ENCODE measurements at places on chromosomes 3 and 15.

DNA sequence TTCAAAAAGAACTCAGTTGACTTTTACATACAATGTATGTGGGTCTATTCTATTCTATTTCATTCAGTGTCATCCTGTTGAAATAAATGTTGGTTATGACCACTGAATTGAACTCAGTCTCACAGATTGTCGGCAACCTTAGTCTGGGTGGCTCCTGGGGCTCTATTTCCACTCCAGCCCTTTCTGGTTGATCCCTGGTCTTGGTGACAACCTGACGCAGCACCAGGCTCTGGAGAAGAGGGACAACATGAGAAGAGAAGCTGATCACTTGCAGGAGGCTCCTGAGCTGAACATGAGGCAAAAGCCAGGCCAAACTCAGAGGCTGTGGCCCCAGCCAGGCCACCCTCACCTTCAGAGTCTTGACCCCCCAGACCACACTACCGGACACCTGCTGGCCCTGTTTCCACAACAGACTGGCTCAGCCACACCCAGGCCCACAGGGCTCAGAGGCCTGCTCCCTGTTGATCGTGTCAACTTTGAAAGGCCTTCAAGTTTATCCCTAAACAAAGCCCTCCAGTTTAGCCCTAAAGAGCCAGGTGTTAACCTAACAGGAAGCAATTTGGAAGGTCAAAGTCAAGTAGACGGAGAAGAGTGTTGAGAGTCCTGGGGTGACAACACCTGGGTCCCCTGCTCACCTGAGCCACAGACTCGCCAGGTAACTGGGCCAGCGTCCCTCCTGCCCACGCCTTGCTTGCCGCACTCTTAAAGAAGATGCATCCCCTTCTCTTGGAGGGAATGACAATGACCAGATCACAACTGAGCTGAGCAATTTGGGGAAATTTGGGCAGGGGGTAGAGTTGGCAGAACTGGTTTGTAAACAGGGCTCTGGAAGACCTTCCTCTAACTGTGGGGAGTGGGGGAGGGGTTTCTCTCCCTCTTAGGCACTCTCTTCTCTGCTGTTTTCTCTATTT, 15.4 kb upstream of the MUC20 start:
- no peaks in the 10 kb centered on the region for H3K27me3 ChIP-seq
- H3K27ac ChIP-seq: no peak overlapping the region
- H3K4me3 ChIP-seq: no peak overlapping the region
- H3K36me3 ChIP-seq: peaks cover 22% of the 10 kb centered on the region
- no peak for DNase-seq

GRCh38 chr3:46974421-46975171, 1.9 kb downstream of the CCDC12 start:
- H3K27me3 ChIP-seq: no peaks in the 10 kb centered on the region
- H3K36me3 ChIP-seq: no peaks in the 10 kb centered on the region
- H3K27ac ChIP-seq: peak overlapping the region; percentile 35
- no peak overlapping the region for H3K4me3 ChIP-seq
- peaks cover 64% of the 10 kb centered on the region for H3K4me1 ChIP-seq

DNA sequence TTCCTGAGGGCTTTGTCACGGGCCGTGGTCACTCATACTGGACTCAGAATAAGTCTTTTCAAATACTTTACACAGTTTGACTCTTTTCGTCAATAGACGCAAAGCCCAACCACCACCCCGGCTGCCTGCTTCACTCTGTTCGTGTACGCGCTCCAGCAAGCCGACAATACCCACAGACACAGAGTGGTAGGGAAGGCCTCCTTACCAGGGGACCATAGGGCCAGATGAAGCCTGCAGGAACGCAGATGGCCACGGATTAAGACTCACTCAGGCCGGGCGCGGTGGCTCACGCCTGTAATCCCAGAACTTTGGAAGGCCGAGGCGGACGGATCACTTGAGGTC, 29.7 kb downstream of the EFCAB12 start:
- DNase-seq: no peak
- H3K36me3 ChIP-seq: no peaks in the 10 kb centered on the region
- H3K27ac ChIP-seq: peak overlapping the region; percentile 84
- H3K4me3 ChIP-seq: peak overlapping the region; percentile 98
- H3K4me1 ChIP-seq: peaks cover 14% of the 10 kb centered on the region

GRCh38 chr15:68808091-68808490, 12.6 kb downstream of the ANP32A start:
- no peak overlapping the region for H3K27ac ChIP-seq
- peaks cover 45% of the 10 kb centered on the region for H3K4me1 ChIP-seq
- no peak overlapping the region for H3K4me3 ChIP-seq
- no peak for DNase-seq
- no peaks in the 10 kb centered on the region for H3K27me3 ChIP-seq

- H3K27me3 ChIP-seq: no peaks in the 10 kb centered on the region
- H3K4me1 ChIP-seq: no peaks in the 10 kb centered on the region
- no peak overlapping the region for H3K4me3 ChIP-seq
- H3K36me3 ChIP-seq: peaks cover 5% of the 10 kb centered on the region
- no peak overlapping the region for H3K27ac ChIP-seq
- no peak for DNase-seq
These were observed 21.7 kb downstream of the ATG3 start for GRCh38 chr3:112539825-112540650.

DNA sequence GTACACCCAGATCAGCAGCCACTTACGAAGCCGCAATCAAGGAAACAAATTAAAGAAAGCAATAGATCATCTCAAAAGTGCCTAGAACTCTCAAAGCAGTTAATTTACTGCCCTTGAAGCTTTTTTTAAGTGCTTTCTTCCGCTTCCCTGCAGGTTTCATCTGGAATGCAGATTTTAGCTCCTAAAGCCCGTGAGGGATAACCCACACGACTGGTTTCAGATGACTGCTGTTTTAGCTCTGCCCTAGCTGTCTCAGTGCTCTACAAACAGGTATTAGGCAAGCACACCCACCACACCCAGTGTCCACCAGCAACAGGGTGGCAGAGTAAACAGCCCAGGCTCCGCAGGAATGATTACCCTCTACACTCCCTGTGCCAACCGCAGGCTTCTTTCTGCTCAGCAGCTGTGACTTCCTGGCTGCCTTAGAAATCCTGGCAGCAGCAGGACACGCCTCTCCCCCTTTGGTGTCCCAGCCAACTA, 126.0 kb downstream of the FMN1 start:
- peak; percentile 63 for DNase-seq
- peak overlapping the region; percentile 33 for H3K4me3 ChIP-seq
- no peaks in the 10 kb centered on the region for H3K27me3 ChIP-seq
- H3K4me1 ChIP-seq: peaks cover 8% of the 10 kb centered on the region
- no peaks in the 10 kb centered on the region for H3K36me3 ChIP-seq
- H3K27ac ChIP-seq: peak overlapping the region; percentile 42

DNA sequence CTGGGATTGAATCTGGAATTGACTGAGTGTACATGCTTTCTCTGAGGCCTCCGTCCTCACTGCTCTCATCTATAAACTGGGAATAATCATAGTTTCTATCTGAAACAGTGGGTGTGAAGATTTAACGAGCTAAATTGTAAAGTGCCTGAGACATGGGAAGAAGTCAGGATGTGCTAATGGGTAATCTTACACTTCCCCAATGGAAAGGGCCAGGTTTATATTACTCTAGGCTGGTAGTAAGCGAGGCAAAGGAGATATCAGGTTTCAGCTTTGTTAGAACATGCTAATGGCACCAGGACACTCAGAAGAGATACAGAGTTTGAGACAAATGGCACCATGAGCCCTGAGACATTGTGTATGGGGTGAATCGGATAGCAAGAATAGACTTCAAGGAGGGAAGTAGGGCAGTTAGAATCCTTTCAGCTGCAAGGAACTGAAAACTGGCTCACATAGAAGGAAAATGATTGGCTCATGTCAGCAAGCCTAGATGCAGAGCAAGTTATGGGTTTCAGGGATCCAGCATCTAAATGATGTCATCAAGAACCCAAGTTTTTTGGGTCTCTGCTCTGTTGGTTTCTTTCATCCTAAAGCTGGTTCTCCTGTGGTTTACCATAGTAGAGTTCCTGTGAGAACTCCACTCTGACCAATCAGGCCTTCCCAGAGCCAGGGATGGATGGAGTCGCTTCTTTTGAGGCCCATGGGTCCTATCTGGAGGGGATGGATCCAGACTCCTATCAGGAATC, 21.8 kb downstream of the FLNB start:
- DNase-seq: no peak
- no peaks in the 10 kb centered on the region for H3K27me3 ChIP-seq
- no peak overlapping the region for H3K4me3 ChIP-seq
- no peak overlapping the region for H3K27ac ChIP-seq
- H3K4me1 ChIP-seq: no peaks in the 10 kb centered on the region
- H3K36me3 ChIP-seq: no peaks in the 10 kb centered on the region

DNA sequence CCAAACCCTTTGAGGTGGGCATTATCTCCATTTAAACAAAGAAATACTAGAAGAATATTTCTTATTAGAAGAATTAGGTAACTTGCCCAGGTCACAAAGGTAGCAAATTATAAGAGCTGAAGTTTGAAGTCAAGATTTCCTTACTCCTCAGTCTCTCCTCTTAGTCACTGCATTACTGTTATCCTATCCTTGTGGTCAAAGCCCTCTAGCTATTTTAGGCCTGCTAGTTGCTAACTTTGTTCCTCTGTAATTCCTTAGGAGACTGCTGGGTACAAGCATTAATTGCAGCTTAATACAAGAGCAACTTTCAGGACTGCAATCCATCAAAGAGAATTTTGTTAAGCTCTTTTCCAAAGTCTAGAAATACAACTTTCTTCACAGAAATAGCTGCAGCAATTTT, 528.2 kb downstream of the ZIC1 start:
- H3K4me3 ChIP-seq: no peak overlapping the region
- peaks cover 14% of the 10 kb centered on the region for H3K4me1 ChIP-seq
- no peaks in the 10 kb centered on the region for H3K36me3 ChIP-seq

DNA sequence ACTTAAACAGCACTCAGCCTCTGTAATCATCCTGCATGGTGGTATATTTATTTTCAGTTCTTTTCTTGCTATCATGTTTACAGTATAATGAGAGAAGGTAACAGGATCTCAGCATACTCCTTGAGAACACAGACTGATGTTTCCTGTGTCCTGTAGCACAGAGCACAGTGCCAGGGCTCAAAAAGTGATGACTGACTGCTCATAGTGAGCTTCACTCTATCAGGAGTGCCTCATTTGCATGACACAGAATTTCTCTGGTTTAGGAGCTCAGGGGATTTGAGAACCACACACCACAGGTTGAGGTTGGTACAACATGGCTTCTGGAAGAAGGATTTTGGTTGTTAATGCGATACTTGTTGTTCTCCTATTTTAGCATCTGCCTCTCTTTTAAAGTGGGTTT, 68.5 kb upstream of the SLC2A2 start:
- H3K36me3 ChIP-seq: no peaks in the 10 kb centered on the region
- H3K4me3 ChIP-seq: no peak overlapping the region
- H3K4me1 ChIP-seq: peaks cover 3% of the 10 kb centered on the region
- DNase-seq: no peak
- H3K27me3 ChIP-seq: no peaks in the 10 kb centered on the region

DNA sequence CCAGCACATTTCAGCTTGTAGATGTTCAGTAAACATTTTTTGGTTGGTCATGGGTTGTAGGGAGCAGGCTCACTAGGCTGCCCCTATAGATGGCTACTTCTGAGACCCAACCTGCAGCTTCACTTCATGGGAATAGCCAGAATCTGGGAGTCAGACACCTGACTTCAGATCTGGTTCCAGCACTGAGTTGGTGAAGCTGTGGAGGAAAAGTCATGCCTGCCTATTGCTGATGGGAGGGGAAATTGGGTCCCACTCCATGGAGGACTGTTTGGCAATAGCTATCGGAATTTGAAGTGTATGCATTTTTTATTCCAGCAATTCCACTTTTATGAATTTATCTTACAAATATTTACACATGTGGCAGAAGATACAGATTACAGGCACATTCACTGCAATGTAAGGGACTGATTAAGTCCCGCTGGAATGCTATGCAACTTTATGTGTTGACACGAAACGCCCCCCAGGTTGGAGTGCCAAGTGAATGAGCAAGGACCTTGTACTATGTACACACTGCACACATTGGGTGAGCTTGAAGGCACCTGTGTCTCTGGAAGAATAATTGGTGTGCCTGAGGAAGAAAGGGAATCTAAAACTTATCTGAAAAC, 7.8 kb upstream of the CCR1 start:
- H3K27ac ChIP-seq: no peak overlapping the region
- no peak overlapping the region for H3K4me3 ChIP-seq
- no peaks in the 10 kb centered on the region for H3K4me1 ChIP-seq
- DNase-seq: no peak

- H3K4me1 ChIP-seq: no peaks in the 10 kb centered on the region
- no peak overlapping the region for H3K4me3 ChIP-seq
- no peaks in the 10 kb centered on the region for H3K36me3 ChIP-seq
- no peaks in the 10 kb centered on the region for H3K27me3 ChIP-seq
- H3K27ac ChIP-seq: no peak overlapping the region
- DNase-seq: no peak
These were observed 401.2 kb upstream of the NECTIN3 start for GRCh38 chr3:110670407-110670806.

DNA sequence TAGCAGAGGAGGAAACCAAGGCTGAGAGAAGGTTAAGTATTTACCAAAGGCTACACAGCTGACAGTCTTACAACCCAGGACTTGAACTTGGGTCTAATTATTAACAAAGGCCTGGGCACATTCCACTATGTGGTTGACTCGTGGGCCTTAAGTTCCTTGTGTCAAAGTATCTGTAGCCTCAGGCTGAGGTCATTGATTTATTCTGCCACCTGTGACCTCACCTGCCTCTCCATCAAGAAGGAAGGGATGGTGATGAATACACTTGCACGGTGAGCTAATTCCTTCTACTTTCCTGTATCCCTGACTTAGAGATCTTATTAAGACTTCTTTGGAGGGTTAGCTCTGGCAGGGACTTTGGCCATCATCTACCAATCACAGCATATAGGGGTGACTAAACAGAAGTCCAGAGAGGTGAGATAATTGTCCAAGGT, 19.9 kb upstream of the LRRC58 start:
- DNase-seq: no peak
- H3K27ac ChIP-seq: no peak overlapping the region
- no peaks in the 10 kb centered on the region for H3K27me3 ChIP-seq
- H3K36me3 ChIP-seq: no peaks in the 10 kb centered on the region
- H3K4me3 ChIP-seq: no peak overlapping the region

GRCh38 chr3:27479806-27480543, 4.2 kb downstream of the SLC4A7 start:
- H3K27me3 ChIP-seq: no peaks in the 10 kb centered on the region
- no peak overlapping the region for H3K4me3 ChIP-seq
- H3K4me1 ChIP-seq: peaks cover 13% of the 10 kb centered on the region
- H3K36me3 ChIP-seq: no peaks in the 10 kb centered on the region
- no peak for DNase-seq

- no peaks in the 10 kb centered on the region for H3K4me1 ChIP-seq
- H3K27me3 ChIP-seq: no peaks in the 10 kb centered on the region
- no peak overlapping the region for H3K4me3 ChIP-seq
These were observed 18.3 kb downstream of the TGM4 start for GRCh38 chr3:44892689-44893088.

Measured in gastrocnemius medialis (tissue), 4 donors.